Kidney (tissue), 22 donors: ENCODE measurements at places on chromosomes 13 and 19. TPM values are rescaled to one million over a fixed set of nuclear protein-coding genes. Genes with fewer than 3 reads are reported as not detected.

- H3K27ac ChIP-seq = no peak overlapping the region
- no peaks in the 10 kb centered on the region for H3K4me1 ChIP-seq
- no peaks in the 10 kb centered on the region for H3K36me3 ChIP-seq
- no peak for DNase-seq
Observed at GRCh38 chr19:23460656-23461055, 65.4 kb upstream of the ZNF91 start.

DNA sequence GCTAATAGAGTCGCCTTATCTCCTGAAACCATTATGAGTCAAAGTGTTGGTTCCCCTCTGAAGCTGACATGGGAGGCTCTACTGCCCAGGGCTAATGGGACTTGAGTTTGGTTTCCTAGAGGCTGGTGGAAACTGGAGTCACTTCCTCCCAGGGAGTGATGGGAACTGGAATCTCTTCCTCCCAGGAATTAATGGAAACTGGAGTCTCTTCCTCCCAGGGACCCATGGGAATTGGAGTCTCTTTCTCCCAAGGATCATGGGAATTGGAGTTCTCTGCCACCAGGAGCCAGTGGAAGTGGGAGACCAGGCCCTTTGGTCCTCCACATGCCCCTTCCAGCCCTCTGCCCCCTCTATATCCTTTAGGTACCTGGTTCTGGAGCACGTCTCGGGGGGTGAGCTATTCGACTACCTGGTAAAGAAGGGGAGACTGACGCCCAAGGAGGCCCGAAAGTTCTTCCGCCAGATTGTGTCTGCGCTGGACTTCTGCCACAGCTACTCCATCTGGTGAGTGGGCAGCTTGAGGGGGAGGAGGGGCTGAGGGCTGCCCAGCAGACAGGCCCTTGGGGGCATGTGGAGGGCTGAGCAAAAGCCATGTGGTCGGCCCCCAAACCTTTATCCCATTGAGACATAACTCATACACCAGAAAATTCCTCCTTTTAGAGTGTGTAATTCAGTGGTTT lies 5.5 kb downstream of the BRSK1 start:
- no peak for DNase-seq
- no peak overlapping the region for H3K27ac ChIP-seq
- no peaks in the 10 kb centered on the region for H3K4me1 ChIP-seq
- H3K36me3 ChIP-seq = no peaks in the 10 kb centered on the region

GRCh38 chr13:102944821-102945220 lies 99.0 kb downstream of the ERCC5 start:
- H3K4me3 ChIP-seq = no peak overlapping the region
- no peaks in the 10 kb centered on the region for H3K27me3 ChIP-seq
- H3K36me3 ChIP-seq = no peaks in the 10 kb centered on the region
- H3K27ac ChIP-seq = no peak overlapping the region

The TUBA3C gene
- total RNA-seq = not detected

DNA sequence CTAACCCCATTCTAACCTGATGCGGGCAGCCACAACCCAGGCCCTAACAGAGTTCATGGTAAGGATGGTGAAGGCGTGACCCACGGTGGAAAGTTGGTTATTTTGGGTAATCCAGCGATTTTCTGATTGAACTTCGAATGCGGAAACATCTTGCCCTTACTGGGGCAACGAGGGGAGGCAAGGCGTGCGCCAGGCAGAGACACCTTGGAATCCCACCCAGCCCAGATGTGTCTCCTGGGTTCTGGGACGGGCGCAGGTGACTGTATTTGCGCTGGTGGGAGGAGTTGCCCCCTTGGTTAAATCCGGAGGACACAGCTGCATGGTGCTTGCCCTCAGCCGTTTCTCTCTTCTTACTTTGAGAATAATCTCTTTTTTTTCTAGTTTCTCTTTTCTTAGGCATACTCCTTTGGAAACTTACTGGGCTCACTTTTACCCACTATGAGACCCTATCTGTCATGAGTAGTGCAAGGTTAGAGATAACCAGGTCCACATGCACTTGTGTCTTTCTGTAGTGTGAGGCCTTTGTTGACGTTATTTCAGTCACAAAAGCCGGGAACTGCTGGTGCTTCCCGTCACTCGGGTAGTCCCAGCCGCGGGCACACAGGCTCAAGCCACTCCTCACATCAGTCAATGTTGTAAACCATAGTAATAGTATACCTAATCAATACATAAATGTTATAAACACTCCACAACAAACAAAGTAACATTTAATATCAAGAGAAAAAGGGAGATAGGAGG lies 81.5 kb downstream of the ATP11A start:
- H3K4me1 ChIP-seq = no peaks in the 10 kb centered on the region
- no peaks in the 10 kb centered on the region for H3K36me3 ChIP-seq
- no peak overlapping the region for H3K27ac ChIP-seq
- no peak for DNase-seq
- no peaks in the 10 kb centered on the region for H3K27me3 ChIP-seq
- H3K4me3 ChIP-seq = no peak overlapping the region

The ZNF431 gene
- 17.2 TPM for total RNA-seq

DNA sequence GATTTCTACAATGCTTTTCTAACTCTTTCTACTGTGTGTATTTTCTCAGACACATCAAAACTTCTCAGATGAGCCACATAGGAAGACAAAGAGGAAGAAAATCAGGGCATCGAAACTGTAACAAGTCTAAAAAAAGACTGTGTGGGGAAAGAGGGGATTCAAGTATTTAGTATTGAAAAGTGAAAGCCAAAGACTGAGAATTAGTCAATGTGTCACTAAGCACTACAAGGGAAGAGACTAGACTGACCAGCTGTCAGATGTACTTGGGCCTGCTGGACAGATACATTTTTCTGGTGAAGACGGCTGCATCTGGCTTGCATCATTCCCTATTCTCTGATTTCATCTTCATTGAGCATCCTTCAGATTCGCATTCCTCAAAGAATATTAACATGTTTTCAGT lies 25.4 kb downstream of the COMMD6 start:
- no peaks in the 10 kb centered on the region for H3K27me3 ChIP-seq
- no peak overlapping the region for H3K27ac ChIP-seq
- no peaks in the 10 kb centered on the region for H3K4me1 ChIP-seq
- H3K4me3 ChIP-seq = no peak overlapping the region

- no peaks in the 10 kb centered on the region for H3K36me3 ChIP-seq
- H3K4me3 ChIP-seq = peak overlapping the region; percentile 89
- peak overlapping the region; percentile 89 for H3K27ac ChIP-seq
- peak; percentile 99 for DNase-seq
Observed at GRCh38 chr19:49148784-49149651, 6.2 kb downstream of the HRC start.

DNA sequence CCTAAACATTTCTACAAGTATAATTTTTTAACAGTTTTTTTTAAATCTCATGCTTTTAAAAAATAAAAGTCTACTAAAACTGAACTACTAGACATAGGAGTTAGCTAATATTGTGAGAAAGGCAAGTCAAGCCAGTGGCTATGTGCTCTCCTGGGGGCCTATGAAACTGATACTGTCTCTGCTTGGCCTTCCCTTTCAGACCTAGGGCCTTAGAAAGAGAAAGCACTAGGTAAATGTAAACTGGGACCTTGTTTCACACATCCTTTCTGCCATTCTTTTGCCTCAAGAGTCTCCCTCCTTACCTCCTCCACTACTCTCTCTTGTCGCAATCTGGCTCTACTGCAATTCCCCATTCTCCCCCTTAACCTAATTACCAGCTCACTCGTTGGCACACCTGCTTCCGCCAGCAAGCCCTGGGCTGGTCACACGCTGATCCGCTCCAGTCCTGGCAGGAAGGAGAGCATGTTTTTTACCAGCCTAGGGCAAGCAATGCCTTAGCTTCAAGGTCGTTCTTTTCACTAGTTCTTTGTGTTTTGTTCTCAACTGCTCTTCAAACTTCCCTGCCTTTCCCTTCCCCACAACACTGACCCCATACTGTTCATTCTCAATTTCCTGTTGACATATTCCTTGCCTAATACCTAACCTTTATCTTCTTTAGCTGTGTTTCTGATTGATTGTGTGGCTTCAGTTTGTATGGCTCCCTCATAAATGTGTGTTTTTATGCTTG lies 23.1 kb downstream of the TBC1D4 start:
- peak; percentile 85 for DNase-seq
- H3K4me3 ChIP-seq = no peak overlapping the region
- peaks cover 21% of the 10 kb centered on the region for H3K4me1 ChIP-seq
- no peaks in the 10 kb centered on the region for H3K27me3 ChIP-seq
- peak overlapping the region; percentile 91 for H3K27ac ChIP-seq

The RASAL3 gene
- total RNA-seq = 12.1 TPM

DNA sequence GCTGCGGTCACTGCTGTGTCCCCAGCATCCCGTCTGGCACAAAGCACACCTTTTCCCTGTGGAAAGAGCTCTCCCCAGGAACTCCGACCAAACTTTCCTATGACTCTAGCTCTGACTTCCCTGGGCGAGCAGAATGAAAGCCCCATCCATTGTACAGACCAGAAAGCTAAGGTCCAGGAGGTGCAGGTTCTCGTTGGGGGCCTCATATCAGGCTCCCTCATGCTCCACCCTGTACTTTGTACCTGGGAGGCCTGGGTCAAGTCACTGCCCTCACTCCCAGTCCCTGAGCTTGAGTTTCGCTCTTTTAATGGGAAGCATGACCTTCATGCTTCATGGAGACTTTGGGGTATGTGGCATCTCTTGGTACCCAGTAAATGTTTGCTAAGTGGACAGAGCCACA lies 18.4 kb downstream of the CYTH2 start:
- no peaks in the 10 kb centered on the region for H3K4me1 ChIP-seq
- H3K27ac ChIP-seq = peak overlapping the region; percentile 48
- no peaks in the 10 kb centered on the region for H3K36me3 ChIP-seq
- H3K4me3 ChIP-seq = no peak overlapping the region

The ZNF575 gene
- total RNA-seq = 3.1 TPM

The OLFM4 gene
- total RNA-seq = 40.9 TPM

DNA sequence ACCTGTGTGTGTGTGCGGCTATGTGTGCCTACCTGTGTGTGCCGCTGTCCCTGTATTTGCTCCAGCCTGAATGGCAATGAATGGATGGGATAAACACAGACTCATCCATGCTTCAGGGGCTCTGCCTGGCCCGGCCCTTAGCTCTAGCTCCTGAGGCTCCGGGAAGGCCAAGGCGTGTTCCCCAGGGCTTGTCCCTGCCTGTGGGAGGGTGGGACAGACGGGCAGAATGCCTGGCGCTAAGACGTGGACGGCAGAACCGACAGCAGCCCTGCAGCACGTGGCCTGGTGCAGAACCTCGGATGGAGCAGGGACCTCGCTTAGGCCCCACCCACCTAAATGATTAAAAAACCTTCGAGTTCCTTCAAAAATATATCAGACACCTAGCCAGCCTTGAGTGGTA lies 57.8 kb upstream of the C13orf46 start:
- no peaks in the 10 kb centered on the region for H3K36me3 ChIP-seq
- H3K27me3 ChIP-seq = no peaks in the 10 kb centered on the region
- no peaks in the 10 kb centered on the region for H3K4me1 ChIP-seq
- H3K27ac ChIP-seq = no peak overlapping the region
- DNase-seq = no peak

DNA sequence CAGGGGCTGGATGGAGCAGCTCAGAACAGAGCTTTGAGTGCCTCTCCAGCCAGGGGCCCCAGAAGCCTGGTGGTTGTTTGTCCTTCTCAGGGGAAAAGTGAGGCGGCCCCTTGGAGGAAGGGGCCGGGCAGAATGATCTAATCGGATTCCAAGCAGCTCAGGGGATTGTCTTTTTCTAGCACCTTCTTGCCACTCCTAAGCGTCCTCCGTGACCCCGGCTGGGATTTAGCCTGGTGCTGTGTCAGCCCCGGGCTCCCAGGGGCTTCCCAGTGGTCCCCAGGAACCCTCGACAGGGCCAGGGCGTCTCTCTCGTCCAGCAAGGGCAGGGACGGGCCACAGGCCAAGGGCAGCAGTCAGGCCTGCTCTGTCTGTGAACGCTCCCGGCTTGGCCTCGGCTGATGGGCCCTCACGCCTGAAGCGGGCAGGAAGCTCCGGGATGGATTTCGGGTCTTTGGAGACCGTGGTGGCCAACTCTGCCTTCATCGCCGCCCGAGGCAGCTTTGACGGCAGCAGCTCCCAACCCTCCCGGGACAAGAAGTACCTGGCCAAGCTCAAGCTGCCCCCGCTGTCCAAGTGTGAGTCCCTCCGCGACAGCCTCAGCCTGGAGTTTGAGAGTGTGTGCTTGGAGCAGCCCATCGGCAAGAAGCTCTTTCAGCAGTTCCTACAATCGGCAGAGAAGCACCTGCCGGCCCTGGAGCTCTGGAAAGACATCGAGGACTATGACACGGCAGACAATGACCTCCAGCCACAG lies at the start of gene GRK1:
Gene GRK1, plus strand, starts transcription at position 269 of the 751 bp plus-strand sequence. Its CDS starts 168 bp downstream, at position 437.
- no peaks in the 10 kb centered on the region for H3K36me3 ChIP-seq
- no peak for DNase-seq
- H3K4me3 ChIP-seq = no peak within 1 kb of the TSS
- no peak within 1 kb of the TSS for H3K27ac ChIP-seq
- H3K27me3 ChIP-seq = no peaks in the 10 kb centered on the region

DNA sequence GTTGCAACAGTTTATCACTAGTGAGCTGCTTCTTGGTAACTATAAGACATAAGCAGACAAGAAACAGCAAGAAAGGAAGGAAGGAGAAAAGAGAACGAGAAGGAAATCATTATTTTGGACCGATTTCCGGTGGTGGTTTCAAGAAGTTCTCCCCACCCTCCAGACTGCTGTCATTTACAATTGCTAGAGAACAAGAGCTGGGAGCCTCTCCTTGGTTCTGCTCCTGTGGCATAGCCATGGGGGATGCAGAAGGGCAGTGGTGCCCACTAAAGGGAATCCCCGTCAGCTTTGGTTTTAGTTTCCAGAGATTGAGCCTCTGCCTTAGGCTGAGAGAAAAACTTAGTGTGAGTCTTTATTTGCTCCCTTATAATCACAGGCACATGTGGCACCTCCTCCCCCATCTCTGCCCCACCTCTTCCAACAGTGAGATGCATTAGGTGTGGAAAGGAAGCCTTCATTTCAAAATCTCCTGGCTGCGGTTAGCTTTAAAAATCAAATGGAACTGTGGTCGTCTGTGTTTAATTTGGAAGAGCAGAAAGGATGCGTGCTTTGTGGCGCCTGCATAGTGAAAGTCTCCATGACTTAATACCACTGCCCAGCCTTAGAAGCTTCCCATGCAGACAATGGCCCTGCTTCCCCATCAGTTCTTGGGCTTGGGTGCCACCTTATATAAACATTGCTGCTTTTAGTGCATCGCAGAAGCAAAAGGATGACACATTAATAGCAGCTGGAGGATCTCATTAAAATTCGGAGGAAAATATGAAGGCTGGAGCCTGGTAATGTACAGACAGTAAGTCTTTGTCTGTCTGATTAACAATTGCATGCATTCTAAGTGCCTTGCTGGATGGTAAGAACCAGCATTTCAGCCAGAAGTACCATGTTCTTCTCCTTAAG lies 25.0 kb downstream of the LRCH1 start:
- no peak overlapping the region for H3K4me3 ChIP-seq
- no peak for DNase-seq
- peaks cover 30% of the 10 kb centered on the region for H3K4me1 ChIP-seq
- no peaks in the 10 kb centered on the region for H3K36me3 ChIP-seq
- no peaks in the 10 kb centered on the region for H3K27me3 ChIP-seq

The ERICH4 gene
- not detected for total RNA-seq

DNA sequence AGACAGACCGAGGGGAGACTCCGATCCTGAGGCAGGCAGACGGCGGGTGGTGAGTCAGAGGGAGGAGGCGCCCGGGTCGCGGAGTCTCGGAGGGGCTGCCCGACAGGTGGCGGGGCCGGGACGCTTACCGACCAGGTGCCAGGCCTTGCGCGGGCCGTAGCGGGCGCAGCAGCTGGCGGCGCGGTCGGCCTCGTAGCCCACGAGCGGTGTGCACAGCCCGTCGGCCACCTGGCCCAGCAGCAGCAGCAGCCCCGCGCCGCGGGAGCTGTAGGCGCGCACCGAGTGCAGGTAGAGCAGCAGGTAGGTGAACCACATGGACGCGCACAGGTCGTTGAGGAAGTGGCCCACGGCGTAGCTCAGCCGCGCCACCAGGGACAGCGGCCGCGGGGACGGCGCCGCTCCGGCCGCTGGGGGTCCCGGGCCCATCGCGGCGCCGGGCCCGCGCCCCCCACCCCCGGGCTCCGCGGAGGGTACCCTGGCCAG lies 367 bp downstream of the MFSD12 start:
- no peaks in the 10 kb centered on the region for H3K36me3 ChIP-seq
- H3K27me3 ChIP-seq = no peaks in the 10 kb centered on the region
- H3K4me3 ChIP-seq = peak overlapping the region; percentile 97
